ENCODE measurements at places on chromosomes 4 and X. TPM values are rescaled to one million over a fixed set of nuclear protein-coding genes. Genes with fewer than 3 reads are reported as not detected.

GRCh38 chrX:43745938-43746721, 90.0 kb downstream of the MAOA start:
- H3K4me3 ChIP-seq = no peak overlapping the region
- no peaks in the 10 kb centered on the region for H3K36me3 ChIP-seq
- DNase-seq = no peak
- H3K27ac ChIP-seq = peak overlapping the region; percentile 9
- no peaks in the 10 kb centered on the region for H3K27me3 ChIP-seq

DNA sequence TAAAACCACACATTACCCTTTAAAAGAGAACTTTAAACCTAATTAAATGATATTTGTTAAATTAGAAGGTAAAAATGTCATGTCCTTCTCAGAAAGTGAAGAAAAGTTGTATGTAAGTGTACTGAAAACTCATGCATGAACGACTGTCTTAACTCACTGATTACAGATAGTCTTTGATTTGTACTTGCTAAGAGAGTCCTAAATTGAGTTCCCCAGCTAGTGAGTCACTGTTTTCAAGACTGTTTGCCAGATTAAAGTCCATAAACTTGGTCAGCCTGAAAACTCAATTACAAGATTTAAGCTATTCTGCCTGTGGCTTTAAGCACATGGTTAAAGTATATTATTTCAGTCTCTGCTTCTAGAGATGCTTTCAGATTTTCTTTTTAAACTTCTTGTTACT, 124.9 kb upstream of the ZCCHC13 start:
- no peaks in the 10 kb centered on the region for H3K27me3 ChIP-seq
- H3K4me3 ChIP-seq = no peak overlapping the region
- no peaks in the 10 kb centered on the region for H3K36me3 ChIP-seq
- no peak for DNase-seq
- H3K27ac ChIP-seq = no peak overlapping the region

GRCh38 chr4:73707918-73708577, 32.3 kb upstream of the CXCL8 start:
- no peak overlapping the region for H3K4me3 ChIP-seq
- H3K4me1 ChIP-seq = no peaks in the 10 kb centered on the region
- H3K27ac ChIP-seq = no peak overlapping the region
- no peaks in the 10 kb centered on the region for H3K27me3 ChIP-seq
- H3K36me3 ChIP-seq = no peaks in the 10 kb centered on the region

DNA sequence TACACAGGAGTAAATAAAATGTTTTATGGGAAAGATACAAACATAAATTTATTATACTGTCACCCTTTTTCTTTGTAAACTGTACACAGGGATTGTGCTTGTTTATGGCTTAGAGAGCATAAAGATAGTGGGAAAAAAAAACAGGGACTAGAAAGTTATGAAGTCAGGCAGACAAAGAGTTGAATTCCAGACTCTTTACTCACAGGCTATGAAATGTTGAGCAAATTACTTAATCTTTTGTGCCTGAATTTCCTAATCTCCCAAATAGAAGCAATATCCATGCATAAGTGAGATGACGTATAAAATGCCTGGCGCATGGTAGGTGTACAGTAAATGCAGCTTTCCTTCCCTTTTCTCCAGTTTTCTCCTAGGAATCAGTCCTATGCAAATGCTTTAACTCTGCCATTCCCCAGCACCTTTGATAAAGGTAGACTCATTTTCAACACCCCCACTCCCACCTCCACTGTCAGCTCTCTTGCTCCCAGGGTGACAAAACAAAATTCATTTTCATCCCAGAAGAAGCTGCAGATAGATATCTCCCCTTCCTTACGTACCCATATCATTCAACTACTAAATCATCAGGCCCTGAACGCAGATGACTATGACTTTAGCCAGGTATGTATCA, 44.5 kb upstream of the BTC start:
- no peaks in the 10 kb centered on the region for H3K36me3 ChIP-seq
- no peak overlapping the region for H3K4me3 ChIP-seq
- no peaks in the 10 kb centered on the region for H3K27me3 ChIP-seq
- DNase-seq = no peak
- no peaks in the 10 kb centered on the region for H3K4me1 ChIP-seq

DNA sequence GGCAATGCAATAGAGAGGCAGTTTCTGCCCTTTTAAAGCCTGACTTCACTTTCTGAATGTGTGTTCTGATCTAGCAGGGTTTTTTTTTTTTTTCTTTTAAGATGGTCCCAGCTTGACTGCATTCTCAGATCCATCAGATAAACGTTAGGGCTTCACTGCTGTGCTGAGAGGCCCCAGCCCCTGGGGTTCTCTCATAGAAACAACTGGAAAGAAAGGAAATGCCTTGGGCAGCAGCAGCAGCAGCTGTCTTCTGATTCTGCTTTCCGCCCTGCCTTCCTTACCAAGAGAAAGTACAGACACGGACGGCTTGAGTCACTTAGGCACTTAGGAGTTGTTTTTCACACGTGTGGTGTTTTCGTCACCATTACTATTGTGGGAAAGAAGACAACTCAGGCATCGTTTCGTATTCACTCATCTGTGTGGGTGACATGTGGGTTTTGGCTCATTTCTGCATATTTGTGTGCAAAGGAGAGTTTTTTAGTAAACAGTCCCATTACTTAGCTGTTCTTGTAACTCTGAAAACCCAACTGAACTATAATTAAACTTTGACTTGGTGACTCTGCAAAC, 172.0 kb downstream of the PTTG2 start:
- H3K27ac ChIP-seq = peak overlapping the region; percentile 18
- no peaks in the 10 kb centered on the region for H3K4me1 ChIP-seq
- H3K4me3 ChIP-seq = no peak overlapping the region
- no peaks in the 10 kb centered on the region for H3K27me3 ChIP-seq

GRCh38 chrX:66672106-66672505, 33.2 kb upstream of the EDA2R start:
- DNase-seq = no peak
- H3K27me3 ChIP-seq = no peaks in the 10 kb centered on the region
- H3K4me1 ChIP-seq = no peaks in the 10 kb centered on the region
- H3K4me3 ChIP-seq = no peak overlapping the region

Gene SORBS2
- total RNA-seq = 61.9 TPM

Gene FAM184B
- total RNA-seq = not detected

Gene MAGEA2
- not detected for total RNA-seq

Gene NUP62CL
- total RNA-seq = not detected

Data from Peyer's patch (tissue), 4 donors.